T-cell (primary cell): ENCODE measurements at places on chromosomes 1 and 21.
A peak's percentile ranks its signal among the peaks of the same experiment; 100 is the strongest.

- peak; percentile 69 for DNase-seq
These were observed 61.0 kb downstream of the WDR4 start for GRCh38 chr21:42818328-42818749.

DNA sequence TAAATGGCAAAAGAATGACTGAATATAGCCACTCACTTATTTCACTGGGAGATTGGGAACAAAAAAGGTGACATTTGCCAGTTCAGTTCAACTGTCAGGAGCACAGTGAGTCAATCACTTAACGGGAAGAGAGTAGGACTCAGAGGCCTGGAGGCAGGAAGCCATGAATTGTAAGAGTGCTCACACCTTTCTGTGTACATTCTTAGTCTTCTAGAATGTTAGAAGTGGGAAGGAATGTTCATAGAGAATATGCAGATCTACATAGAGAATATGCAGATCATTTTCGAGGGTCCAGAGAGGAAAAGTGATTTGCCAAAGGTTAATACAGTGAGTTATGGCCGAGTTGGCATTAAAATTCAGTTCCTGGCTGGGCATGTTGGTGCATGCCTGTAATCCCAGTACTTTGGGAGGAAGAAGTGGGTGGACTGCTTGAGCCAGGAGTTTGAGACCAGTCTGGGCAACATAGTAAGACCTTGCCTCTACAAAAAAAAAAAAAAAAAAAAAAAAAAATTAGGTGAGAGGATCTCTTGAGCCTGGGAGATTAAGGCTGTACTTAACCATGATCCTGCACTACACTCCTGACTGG, 8.3 kb downstream of the IL20 start:
- DNase-seq, result no peak

- no peak for DNase-seq
These were observed 2.1 kb upstream of the ZC3H12A start for GRCh38 chr1:37472281-37472680.

GRCh38 chr1:94160811-94161210, 39.9 kb upstream of the ABCA4 start:
- no peak for DNase-seq

GRCh38 chr1:76577525-76578185, 289.6 kb upstream of the ST6GALNAC5 start:
- no peak for DNase-seq

DNA sequence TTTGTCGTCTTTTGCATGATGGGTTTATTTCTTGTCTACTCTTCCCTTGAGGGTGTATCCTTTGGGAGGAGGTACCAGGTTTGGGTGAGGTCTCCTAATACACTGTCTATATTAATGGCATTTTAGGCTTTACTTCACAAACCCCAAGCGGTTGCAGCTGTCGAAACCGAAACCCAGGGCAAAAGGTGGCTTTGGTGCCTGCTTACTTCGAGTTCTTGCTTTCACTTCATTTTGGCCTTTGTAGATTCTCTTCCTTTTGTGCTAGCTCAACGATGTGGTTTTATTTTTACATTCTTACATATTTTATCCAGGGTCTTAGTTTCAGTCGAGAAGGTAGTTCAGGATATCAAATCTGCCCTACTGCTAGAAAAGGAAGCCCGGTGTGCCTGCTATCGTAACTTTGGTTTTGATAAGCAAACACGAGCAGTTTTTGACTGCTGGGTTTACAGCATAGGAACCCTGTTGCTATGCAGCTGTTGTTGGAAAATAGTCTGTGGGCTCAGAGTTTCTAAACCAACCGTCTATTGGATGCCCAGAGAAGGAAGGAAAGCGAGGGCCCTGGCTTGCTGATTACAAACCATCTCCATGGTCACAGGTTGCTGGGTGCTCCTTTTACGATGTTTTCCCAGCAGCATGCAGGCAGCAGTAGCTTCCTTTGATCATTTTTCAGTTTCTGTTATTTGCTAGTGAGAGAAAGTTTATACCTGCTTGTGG, 9.8 kb upstream of the TSPAN2 start:
- peak; percentile 78 for DNase-seq
